ENCODE measurements at places on chromosomes 4 and X. TPM values are rescaled to one million over a fixed set of nuclear protein-coding genes. Genes with fewer than 3 reads are reported as not detected.
A peak's percentile ranks its signal among the peaks of the same experiment; 100 is the strongest.

- no peak for DNase-seq
Observed at GRCh38 chrX:7568130-7568529, 274.8 kb upstream of the VCX start.

DNA sequence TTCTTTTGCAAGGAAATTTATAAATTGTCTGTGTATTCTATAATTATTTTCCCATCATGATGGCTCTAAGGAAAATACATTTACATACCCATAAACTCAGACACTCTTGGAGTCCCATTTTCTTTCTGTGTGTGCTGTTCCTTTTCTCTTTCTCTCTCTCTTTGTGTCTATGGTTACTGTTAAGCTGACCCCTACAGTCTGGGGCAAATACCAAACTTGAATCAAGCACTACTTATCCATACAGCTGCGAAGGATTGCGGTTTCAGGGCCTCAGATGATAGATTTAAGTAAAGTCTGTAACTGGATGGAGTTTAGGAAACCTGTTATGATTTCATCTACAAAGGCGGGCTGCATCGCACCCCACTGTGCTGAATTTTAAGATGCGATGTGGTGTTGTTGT lies 150.2 kb downstream of the SHROOM3 start:
- no peak for DNase-seq

- no peak for DNase-seq
Observed at GRCh38 chr4:172657081-172657480, 511.5 kb upstream of the GALNT7 start.

- DNase-seq: no peak
Observed at GRCh38 chrX:67723580-67724351, 179.9 kb downstream of the AR start.

GRCh38 chr4:72319601-72320021 lies 249.4 kb downstream of the ADAMTS3 start:
- peak; percentile 1 for DNase-seq

- peak; percentile 43 for DNase-seq
Observed at GRCh38 chrX:136546371-136546781, 14.4 kb downstream of the VGLL1 start.

DNA sequence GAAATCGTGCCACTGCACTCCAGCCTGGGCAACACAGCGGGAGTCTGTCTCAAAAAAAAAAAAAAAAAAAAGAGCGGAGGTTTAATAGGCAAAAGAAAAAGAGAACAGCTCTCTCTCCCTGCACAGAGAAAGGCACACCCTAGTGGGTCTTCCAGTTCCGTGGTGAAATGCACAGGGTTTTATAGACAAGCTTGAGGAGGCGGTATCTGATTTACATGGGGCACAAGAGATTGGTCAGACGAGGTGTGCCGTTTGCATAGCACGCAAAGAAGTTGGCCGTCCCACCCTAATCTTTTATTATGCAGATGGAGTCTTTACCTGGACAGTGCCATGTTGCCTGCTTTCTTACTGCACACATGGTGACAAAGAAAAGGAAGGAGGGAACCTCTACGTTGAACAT lies 33.5 kb upstream of the REST start:
- no peak for DNase-seq

Gene FAM199X
- 8.0 TPM for total RNA-seq
